ENCODE measurements at places on chromosomes 11 and 22.

GRCh38 chr22:38704654-38705234, 1.0 kb upstream of the GTPBP1 start:
- no peak for DNase-seq

GRCh38 chr22:27352426-27352825, 449.1 kb downstream of the MN1 start:
- no peak for DNase-seq

DNA sequence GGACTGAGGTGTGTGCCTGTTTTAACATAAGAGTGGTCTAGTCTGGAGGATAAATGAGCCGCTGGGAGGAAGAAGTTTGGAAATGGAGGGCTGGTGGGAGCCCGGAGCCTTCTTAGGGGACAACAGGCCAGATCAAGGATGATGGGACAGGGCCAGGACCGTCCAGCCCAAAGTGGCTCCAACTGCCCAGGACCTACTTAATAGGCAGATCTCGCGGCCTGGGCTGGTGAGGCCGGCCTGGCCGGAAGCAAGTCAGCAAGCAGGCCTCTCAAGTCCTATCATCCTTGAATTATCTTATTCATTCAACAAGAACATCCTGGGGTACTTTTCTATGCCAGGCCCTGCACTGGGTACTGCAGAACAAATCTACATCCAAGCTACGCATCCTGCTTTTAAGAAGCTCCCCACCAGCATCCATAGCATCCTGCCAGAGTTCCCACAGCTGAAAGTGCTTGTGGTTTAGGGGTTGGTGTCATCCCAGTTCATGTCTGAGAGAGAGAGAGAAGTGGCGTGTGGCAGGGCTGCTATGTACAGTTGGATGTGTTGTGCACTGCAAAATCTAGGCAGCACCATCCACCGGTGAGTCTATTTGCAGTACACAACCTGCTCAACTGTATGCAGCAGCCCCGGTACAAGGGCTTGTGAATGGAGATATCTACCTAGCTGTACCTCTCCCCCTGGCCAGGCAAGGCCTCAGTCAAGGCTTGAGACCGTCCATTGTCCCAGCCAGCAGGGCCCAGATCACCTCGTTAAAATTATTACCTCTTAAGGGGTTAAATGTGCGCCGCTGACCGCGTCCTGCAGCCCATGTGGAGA, 82.1 kb downstream of the FBLN1 start:
- no peak for DNase-seq

- no peak for DNase-seq
Measured at GRCh38 chr11:1739576-1739975, 10.8 kb downstream of the IFITM10 start.

GRCh38 chr11:131980888-131981668, 610.7 kb downstream of the NTM start:
- no peak for DNase-seq

DNA sequence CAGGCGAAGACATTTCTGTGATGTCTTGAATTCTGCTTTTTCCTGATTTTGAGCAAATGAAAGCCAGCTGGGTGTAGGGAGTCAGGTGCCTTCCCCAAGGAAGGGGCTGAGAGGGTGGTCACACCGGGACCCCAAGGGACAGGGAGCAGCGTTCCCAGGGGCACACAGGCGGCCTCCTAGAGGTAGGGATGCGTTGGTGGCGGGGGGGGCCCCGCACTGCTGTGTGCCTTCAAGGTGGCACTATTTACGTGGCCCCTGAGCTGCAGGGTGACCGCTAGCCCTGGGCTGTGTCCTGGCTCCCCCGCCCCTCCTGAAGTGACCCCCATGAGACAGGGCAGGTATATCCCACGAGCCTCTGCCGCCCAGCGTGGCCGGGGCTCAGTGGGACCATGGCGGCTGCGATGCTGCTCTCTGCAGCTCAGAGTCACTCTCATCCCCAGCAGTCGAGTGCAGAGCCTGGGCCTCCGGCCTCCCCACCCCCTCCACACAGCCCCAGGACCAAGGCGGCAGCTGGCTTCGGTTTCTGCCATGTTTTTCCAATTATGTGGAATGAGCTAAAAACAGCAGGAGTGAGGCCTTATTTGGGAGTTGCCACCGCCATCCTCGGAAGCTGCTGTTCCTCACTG, 60.9 kb downstream of the LRP5 start:
- no peak for DNase-seq

DNA sequence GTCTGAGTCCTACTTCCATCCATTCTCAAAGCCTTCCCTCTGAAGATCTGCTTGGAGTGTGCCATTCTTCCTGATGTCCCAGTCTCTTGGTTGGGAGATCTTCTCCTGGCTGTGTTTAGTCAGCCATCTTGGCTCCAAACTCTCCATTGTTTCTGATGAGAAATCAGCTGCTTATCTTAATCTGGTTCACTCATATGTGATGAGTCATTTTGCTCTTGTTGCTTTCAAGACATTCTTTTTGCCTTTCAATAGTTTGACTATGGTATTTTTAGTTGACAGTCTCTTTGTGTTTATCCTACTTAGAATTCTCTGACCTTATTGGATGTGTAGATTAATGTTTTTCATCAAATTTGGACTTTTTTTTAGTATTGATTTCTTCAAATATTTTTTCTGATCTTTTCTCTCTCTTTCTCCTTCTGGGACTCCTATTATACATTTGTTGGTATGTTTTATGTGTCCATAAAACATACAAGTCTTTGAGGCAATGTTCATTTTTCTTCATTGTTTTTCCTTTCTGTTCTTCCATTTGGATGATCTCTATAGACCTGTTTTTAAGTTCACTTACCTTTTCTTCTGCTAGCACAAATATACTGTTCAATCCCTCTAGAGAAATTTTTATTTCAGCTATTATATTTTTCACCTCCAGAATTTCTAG, 77.2 kb upstream of the CLPB start:
- no peak for DNase-seq
